ENCODE measurements at places on chromosomes 12 and 14.

- DNase-seq = no peak
These were observed 121.9 kb downstream of the GARIN6 start for GRCh38 chr12:99769396-99769980.

DNA sequence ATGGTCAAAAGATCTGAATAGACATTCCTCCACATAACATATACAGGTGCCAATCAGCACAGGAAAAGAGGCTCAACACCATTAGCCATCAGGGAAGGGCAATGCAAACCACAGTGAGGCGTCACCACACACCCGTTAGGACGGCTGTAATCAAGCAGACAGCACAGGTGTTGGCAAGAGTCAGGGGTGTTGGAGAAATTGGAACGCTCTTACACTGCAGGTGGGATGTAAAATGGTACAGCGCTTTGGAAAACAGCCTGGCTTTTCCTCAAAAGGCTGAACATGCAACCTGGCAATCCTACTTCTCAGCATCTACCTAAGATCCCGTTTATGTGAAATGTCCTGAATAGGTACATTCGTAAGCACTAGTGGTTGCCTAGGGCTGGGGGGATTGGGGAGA lies 21.5 kb upstream of the MMP17 start:
- DNase-seq = no peak

GRCh38 chr14:90583916-90584605 lies 187.2 kb downstream of the CALM1 start:
- no peak for DNase-seq

GRCh38 chr12:98217257-98217656 lies 298.1 kb upstream of the TMPO start:
- DNase-seq = no peak

DNA sequence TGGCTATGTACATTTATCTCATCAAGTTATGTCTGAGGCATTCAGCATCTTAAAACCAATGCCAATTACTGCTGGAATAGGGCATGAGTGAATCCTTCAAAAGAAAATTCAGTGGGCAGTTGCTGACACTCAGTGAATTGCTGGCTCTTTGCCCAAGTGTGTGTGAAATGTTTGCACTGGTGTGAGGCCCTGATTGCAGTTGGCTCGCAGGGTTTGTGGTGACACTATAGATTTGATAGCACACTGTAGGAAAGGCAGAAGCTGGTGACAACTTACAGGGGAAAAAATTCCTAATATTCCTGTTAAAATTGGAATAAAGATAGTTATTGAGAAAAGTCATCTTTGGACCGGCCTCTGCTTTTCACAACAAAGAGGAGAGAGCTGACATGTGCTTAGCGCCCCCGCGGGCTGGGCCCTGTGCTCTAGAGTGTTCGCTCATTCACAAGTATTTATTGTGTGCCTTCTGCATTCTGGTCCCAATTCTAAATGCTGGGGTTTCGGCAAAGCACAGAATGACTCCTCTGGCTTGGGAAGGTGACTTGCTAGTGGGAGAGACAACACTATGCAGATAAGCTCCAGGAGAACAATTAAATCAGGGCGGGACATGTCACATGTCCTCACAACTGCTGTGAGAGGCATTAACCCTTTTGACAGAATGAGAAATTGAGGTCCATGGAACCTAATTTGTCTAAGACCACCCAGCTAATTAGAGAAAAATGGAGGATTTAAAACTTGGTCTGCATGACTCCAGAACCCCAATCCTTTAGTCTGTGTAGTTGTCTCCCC lies 418.7 kb downstream of the NPAS3 start:
- no peak for DNase-seq

- DNase-seq = no peak
These were observed 47.6 kb upstream of the RBM19 start for GRCh38 chr12:114013575-114014345.

DNA sequence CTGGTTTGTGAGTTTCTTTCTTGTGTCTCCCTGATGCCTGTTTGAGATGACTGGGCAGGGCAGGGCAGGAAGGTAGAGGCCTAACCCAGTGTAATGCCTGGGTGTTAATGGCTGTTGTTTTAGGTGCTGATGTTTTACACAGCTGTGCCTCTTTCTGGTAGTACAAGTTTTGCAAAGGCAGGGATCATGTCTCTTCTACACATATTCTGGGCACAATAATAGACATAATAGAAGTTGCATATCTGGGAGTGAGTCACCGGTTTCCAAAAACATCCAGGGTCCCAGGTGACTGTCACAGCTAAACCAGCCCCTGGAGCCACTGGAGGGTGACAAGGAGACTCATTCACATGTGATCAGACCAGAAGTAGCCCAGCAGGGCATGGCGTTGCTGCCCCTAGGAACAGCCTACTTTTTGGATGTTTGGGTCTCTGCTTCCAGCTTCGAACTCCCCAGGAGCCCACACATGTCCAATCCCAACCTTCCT lies 18.1 kb downstream of the TPCN1 start:
- no peak for DNase-seq

- DNase-seq = no peak
These were observed 28.0 kb downstream of the DAO start for GRCh38 chr12:108907839-108908351.

DNA sequence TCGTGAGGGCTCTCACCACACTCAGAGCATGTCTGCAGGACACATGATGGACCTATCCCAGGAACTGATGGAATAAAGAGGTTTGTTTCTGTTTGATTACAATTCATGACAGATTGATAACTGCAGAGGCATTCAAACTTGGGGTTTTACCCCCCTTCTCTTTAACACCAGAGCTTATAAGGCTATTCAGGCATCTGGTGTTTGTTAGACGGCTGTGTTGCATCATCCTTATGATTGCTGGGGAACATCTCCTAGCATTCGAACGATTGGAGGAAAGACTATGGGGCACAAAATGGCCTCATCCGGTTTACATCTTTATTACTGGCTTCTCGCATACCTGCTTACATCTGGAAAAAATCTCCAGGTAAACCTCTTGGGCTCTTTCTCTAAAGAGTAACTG lies 191.8 kb downstream of the MSRB3 start:
- DNase-seq = no peak

- no peak for DNase-seq
These were observed 162.6 kb upstream of the PLEKHG7 start for GRCh38 chr12:92539976-92540781.

- no peak for DNase-seq
These were observed 873.2 kb downstream of the NRXN3 start for GRCh38 chr14:79043194-79043889.

DNA sequence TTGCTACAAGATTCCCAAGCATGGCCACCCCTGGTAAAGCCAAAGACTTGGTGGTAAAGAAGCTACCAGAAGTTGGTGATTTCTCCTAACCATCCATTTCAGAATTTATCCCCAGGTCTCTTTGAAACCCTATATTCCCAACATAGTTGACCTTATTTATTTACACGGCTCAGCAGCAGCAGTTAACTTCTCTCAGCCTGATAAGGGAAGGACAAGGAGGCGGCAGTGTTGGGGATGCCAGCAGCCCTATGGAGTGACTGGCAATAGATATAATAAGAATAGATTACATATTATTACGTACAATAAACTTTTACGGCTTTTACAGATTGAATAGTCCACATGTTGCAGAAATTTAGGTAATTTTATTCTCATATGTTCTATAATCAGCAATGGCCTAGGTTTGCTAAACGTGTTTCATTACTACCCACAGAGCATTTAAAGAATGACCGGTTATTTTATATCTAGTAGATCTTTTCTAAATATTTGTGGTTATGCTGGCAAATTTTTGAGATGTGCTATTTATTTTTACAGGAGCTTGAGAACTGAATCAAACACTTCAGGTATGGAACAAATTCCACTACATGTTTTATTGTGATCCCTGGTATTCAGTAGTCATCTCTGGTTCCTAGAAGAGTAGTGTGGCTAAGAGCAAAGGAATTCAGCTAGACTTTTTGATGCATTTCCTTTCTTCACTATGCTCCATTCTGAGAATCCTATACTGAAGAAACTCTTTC lies 19.8 kb upstream of the PALS1 start:
- peak; percentile 22 for DNase-seq

- DNase-seq = no peak
These were observed 39.2 kb downstream of the BCAT1 start for GRCh38 chr12:24909667-24910066.

GRCh38 chr14:92922155-92922735 lies 705 bp upstream of the CHGA start:
- DNase-seq = no peak

DNA sequence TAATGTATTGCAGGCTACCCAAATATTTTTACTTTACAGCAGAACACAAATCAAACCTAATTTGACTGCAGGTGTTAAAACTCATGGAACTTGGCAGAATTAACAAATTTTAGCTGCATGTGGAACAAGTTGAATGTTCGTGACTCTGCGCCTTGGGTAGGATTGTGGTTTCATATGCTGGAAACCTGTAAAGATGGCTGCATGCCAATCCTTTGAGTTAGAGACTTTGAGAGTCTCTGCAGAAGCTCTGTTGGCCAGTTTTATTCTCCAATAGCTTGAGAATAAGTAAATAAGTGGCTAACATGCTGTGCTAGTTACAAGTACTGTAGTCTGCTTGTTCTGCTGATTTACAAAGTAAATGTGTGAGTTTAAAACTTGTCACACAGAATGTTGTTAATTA lies 77.8 kb downstream of the PDE6H start:
- no peak for DNase-seq

DNA sequence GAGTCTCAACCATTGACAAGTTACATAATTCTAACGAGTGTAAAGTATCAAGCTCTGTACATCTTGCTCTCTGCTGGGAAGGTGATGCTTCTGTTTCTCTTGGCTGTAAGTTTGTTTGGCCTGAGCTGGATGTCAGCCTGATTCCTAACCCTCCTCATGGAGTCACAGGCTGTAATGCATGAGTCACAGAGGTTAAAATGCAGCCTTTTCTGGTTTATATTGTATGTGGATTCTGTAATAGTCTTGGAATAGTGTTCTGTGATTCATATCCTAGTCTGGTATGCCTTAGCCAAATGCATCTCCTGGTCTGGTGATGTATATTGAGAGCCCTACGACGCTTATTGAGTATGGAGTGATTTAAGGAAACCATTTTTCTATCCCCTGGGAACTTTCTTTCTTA lies 104.5 kb upstream of the FRMD6 start:
- peak; percentile 20 for DNase-seq

DNA sequence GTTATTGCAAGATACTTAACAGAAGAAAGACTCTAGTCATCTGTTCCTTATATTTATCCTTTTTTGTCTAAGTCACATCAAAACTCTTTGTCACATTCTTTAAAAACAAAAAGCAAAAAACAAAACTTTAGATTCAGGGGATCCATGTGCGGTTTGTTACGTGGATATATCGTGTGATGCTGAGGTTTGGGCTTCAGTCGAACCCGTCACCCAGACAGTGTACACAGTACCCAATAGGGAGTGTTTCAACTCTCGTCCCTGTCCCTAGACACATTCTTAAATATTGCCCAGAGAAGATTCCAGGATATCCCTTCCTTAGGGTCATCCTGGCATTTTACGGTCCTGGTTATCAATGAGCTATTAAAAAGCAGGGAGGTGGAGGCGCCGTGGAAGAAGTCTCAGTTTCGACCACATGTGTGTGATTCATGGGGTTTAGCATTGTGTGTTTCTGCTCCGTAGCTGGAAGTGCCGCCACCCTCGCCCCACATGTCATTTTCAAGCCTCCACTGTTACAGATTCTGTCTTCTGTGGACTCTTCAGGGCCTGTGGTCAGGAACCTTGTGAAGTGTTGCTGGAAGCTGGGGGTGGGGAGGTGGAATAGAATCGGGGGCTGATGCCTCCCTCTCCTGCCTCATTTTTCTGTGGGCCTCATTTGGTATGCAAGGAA lies 19.9 kb downstream of the CCND2 start:
- DNase-seq = no peak

DNA sequence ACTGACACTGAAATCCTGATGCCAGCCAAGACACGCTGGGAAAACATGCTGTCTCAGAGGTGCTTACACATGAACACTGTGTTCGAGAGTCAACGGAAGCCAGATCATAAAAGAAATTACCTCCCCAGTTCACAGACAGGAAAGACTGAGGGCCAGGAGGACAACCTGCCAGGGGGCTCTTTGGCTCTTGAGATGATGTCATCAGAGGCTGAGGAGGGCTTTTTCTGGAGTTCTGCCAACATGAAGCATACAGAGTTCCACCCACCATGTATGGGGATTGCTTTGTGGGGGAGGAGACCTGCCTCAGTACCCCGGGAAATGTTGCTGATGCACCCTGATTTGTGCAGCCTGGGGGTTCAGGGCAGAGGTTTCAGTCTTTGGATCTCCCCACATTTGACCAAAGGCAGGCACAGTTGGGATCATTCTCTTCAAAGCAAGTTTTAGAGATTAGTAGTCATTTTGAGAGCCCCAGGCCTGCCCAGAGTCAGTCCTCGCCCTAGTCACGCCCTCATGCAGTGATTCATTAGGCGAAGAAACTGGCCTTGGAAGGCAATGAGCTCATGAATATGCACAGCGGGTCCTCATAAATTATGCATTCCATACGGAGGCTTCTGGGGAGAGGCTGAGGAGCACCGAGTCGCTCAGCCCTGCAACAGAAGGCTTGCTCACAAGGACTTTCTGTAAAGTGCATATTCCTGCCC lies 34.9 kb upstream of the EML1 start:
- no peak for DNase-seq

DNA sequence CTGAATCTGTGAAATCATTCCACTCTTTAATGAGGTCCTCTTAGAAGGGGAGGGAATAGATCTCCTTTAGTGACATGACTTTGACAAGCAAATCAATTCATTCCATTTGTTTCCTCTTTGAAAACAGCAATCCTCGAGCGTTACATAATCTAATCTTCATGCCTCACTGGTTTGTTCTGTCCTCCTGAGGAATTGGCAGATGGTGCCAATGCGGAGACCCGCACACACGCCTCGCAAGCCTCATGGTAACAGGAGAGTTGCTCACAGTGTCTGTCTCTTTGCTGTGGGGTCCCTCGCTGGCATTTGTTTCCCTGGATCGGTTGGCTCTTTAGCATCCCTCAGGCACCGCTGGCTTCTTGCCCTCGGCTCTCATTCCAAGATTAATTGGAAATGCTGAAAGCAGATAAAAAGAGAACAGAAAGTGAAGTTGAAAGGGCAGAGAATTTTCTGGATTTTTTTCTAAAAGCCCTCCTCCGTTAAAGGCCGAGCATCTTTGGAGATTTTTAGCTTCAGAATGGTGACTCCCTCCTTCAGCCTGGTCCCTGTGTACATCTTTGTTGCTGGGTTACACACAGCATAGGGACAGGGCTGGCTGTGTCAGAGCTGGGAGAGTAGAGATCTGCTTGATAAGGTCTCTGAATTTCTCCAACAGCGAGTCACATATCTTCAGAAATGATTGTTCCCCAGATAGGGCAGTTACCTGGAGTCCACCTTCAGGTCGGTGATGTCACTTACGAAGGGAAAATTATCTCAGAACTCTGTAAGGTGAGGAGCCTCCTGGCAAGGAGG lies 10.1 kb upstream of the CABP1 start:
- DNase-seq = no peak

- DNase-seq = no peak
These were observed 207.6 kb upstream of the PDZRN4 start for GRCh38 chr12:40980427-40980961.

DNA sequence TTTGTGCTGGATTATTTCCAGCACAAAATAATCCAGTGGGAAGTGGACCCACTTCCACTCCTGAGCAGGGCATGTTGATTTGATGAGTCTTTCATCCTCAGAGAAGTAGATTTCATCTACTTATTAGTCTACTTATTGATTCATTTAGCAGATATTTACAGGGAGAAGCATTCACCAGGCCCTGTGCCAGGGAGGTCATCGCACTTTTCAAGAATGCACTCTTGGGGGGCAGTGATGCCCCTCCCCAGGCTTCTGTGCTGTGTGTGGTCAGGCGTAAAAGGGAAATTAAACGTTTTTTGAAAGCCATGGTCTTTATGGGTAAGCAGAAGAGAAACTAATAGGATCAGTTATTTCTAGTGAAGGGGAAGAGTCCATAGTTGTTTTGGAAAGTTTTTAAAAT lies 610.7 kb upstream of the TMEM132C start:
- no peak for DNase-seq
